ENCODE measurements at places on chromosomes 6 and 20.

DNA sequence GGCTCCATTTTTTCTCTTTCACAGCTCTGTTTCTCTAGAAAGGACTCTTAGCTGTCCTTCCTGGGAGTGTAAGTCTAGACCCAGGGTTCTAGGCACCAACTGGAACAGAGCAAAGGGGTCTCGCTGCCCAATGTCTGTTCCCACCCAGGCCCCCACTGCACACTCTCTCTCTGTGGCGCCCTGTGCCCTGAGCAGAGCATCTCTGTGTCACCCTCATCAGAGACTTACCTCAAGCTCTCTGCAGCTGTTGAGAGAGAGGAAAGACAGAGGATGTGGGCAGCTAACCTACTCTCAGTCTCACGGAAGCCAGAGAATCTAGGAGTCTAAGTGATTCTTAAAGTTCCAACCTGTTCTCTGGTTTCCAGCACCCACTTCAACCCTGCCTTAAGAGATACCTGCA, 9.5 kb downstream of the NCR2 start:
- peak; percentile 46 for DNase-seq

- no peak for DNase-seq
Observed at GRCh38 chr6:14120546-14120945, 3.0 kb downstream of the CD83 start.

DNA sequence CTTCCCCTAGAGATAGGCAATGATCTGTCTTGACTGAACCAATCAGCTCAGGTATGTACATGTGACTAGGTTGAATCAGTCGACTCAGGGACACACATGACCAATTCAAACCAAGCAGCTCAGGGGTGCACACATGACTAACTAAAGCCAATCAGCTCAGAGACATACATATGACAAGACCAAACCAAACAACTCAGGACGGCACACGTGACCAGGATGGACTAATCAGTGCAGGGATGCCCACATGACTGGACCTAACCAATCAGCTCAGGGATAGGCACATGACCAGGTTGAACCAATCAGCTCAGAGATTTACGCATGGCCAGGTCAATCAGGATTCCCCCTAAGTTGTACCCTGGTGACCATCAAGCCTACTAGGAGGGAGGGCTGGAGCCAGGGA, 310.3 kb downstream of the CDH26 start:
- no peak for DNase-seq

DNA sequence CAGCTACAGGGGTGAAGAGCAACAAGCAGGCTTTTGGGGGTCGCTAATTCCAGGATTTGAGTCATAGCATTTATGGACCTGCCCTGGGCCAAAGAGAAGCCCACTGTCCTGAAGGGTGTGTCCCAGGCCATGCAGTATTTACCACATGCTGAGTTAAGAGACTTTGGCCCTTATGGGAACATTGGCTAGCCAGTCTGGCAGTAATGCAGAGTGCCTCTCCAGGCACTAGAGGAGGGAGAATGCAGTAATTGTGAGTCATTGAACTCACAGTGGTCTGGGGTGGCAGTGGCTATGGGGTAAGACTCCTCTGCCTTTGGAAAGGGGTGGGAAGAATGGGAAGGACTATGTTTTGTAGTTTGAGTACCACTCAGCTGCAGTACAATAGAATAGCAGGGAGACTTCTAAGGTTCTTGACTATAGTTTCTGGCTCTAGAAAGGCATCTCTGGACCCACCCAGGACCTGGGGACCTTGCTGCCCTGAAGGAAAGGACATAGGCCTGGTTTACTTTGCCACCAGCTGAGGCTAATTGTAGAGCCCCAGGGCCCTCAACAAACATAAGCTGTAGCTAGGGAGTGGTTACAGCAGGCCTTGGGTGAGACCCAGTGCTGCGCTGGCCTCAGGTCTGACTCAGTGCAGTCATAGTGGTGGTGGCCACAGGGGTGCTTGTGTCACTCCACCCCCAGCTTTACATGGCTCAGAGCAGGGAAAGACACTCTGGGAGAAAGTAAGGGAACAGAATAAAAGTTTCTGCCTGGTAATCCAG, 520.9 kb downstream of the HTR1B start:
- no peak for DNase-seq

GRCh38 chr6:45838996-45839395, 176.7 kb downstream of the CLIC5 start:
- no peak for DNase-seq

DNA sequence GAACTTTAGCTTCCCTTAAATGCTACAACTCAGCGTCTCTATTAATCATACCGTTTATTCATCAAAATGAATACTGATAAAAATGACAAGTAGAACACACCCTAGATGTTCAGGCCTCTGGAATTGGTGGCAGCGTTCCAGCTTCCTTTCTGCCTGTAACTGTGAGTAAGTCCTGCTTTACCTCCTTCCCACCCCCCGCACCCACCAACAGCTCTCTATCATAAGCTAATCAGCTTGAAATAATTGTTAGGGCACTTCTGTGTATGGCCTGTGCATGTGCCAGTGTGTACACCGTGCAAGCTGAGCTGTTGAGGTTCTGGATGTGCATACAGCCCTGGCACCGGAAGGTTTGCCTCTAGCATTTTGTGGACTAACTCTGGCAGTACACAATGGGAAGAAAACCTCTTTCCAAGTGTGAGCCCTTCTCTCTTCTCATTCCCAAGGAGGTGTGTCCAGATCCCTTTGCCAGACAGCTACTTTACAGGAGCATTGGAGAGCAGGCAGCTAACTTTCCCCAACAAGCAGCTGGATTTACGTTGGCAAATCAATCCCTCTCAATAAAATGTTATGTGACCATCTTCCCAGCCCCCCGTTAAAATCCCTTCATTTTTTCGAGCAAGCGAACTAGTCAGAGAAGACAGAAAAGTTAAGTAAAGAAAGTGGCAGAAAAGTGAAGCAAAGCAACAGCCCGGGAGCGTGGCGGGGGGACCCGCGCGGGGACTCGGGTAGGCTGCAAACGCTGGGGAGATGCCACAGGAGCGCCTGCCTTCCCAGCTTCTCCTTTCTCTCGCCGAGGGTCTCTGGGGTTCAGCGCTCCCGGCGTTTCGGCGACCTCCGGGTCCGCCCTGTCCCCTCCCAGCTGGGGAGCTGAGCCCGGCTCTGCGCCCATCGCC, 803 bp upstream of the ADGRG6 start:
- DNase-seq, result no peak

- no peak for DNase-seq
Observed at GRCh38 chr20:13665709-13666395, 27.1 kb upstream of the TASP1 start.
